ENCODE measurements at places on chromosomes 3 and 15.

DNA sequence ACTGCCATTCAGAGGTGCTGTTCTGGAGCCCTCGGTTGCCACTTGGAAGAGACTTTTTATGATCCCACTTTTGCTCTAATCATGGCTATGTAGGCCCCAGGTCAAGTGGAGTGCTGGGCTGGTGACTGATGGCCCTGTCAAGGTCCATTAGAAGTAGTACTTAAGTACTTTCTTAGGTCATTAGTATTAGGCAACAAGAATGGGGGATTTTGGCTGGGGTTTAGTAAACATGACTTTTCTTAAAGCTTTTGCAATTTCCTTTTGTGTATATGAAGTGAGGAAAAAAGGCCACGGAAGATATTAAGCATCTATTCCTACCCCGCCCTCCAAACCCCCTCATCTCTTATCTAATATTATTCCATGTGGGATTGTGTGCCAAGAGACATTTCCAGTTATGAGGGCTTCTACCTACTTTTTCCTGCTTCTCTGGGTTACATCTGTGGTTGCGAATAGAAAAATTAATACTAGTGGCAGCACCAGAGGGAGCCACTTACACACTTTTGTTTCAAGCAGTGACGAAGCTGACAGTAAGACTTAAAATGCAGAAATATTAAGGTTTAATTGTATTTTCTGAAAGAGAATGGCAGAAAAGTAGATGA is 13.9 kb downstream of the NLGN1 start:
- no peak for DNase-seq

DNA sequence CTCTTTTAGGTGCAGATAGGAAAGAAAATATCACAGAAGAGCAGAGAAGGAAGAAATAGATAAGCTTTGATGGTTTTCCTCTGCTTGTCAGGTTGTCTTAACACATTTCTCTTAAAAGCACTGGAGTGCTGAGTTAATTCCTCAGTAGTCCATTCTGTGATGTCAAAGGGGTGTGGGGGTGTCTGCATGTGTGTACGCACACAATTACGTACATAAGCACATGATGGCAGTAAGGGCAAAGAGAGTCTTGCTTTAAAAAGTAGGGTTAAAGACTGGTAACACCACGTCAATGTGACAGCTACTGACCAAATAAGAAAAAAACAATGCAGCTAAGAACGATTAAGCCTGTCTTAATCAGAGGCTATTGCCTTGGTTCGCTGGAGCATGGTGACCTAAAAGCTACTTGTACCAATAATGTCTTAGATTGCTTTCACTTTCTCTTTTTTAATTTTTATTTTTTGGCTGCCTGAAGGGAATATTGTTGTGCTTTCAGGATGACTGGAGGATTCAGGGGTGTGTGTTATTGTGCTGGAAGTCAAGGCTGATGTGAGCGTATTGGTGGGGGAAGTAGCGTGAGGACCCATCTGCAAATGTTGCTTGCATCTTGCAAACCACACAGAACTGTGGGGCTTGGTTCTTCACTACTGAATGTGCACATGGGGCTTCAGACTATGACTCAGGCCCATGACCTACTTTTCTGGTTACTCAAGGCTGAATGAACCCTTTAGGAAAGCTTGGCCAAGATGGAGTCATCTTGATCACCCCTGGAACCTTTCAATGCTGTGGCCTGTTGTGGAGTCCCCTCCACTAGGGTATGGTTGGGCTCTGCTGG is 417.8 kb upstream of the TPM1 start:
- DNase-seq = no peak

- DNase-seq = no peak
Observed at GRCh38 chr15:74656935-74657535, 38.8 kb downstream of the EDC3 start.

- DNase-seq = no peak
Observed at GRCh38 chr15:42130246-42130986, 26.0 kb downstream of the PLA2G4F start.

DNA sequence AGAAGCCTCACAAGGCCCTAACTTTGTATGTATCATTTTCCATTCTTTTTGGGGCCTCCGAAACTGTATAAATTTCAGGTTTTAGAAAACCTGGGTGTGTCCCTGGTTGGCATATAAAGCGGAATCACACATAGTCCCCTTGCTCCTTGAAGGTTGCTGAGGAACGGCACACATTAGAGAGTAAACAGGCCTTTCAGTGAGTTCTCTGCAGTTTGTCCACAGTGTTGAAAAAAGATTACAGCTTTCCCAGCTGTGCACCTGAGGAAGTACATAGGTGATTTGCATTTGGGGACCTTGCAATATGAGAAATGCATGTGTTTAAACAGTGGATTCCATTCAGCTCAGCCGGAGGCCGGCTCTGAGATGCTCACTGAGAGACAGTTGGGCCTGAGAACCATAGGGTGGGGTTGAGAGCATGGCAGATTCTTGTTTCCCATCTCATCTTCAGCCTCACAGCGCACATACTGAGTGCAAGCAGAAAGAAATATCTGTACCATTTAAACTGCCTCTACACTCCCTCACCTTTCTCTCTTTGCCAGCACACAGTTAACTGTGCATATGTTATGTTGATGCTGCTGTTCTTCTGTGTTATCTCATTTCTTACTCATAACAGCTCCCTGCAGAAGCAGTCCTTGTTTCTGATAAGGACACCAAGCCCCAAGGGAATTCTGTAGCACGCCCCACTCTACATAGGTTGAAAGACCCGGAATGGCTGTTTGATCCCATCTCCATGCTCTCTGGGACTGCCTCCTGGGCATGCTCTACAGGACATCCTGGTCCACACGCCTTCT is 60.4 kb downstream of the BOC start:
- DNase-seq = no peak

- no peak for DNase-seq
Observed at GRCh38 chr3:117486719-117487716, 777.4 kb downstream of the TUSC7 start.

DNA sequence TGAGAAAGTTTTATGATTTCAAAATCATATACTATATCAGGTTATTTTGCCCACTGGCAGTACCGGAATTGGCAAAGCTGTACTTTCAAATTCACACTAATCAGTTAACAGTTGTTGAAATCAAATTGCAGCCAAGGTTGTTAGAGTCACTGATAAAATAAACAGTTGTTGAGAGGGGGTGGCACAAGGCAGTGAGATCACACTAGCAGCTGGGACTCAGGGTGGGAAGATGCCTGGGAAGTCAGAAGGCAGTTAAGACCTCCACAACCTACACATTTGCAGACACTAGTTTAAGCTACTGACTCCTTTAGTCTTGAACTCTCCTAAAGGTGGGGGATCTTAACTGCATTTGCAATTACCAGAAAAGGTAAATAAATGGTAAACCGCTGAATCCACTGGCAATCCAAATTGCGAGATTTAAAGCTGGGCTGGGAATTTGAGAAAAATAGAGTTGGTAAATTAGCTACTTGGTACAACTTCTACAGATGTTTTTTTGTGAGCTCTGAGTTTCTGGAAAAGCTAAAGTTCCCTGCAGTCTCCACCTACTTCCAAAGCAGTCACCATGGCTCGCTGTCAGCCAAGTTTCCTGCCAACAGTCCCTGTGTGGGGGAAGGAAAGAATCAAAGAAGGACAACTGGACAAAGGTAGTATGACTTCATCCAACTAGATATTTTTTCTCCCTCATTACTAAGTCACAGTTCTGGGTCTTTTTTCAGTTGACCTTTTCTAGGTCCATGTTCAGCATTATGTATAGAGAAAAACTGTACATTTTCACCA is 105.7 kb downstream of the ZNF385D start:
- no peak for DNase-seq

All from sciatic nerve (tissue), 2 donors.